Cerebellum (tissue), 4 donors: ENCODE measurements at places on chromosomes 1 and 21. TPM values are rescaled to one million over a fixed set of nuclear protein-coding genes. Genes with fewer than 3 reads are reported as not detected.

Gene LCE3E
- total RNA-seq = not detected

Gene PEAR1
- 1.8 TPM for total RNA-seq

Gene SELENBP1
- total RNA-seq = 8.4 TPM

Gene PLCH2
- 13.3 TPM for total RNA-seq

Gene CELA3B
- not detected for total RNA-seq

Gene DMBX1
- total RNA-seq = 0.82 TPM

Gene CLEC20A
- not detected for total RNA-seq

Gene LCE2A
- not detected for total RNA-seq

Gene SLC35F3
- total RNA-seq = 11.9 TPM

Gene SVBP
- total RNA-seq = 32.8 TPM

Gene SMIM1
- total RNA-seq = 1.7 TPM
